ENCODE measurements at places on chromosomes 6 and 20. TPM values are rescaled to one million over a fixed set of nuclear protein-coding genes. Genes with fewer than 3 reads are reported as not detected.

SLC17A5 gene
- 8.1 TPM for total RNA-seq

MTG2 gene
- 31.6 TPM for total RNA-seq

MARCKS gene
- 158 TPM for total RNA-seq

DNA sequence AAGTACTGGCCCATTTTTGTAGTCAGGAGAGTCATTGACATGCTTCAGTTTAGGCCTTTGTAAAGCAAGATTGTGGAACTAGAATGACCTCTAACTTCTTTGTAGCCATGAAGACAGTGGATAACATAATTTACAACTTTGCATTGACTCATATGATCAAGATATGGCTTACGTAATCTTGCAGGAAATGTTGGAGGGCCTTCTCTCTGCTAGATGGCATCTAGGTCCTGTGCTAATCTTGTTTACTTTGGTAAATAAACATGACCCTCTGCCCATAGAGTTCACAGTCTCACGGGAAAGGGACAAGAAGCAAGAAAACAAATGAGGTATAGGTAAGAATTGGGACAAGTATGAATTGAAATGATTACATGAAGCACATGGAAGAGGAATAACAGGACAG lies 355.2 kb upstream of the ARID1B start:
- DNase-seq = no peak

GRCh38 chr6:30991891-30992290 lies 8.4 kb downstream of the MUC21 start:
- no peak for DNase-seq

DNA sequence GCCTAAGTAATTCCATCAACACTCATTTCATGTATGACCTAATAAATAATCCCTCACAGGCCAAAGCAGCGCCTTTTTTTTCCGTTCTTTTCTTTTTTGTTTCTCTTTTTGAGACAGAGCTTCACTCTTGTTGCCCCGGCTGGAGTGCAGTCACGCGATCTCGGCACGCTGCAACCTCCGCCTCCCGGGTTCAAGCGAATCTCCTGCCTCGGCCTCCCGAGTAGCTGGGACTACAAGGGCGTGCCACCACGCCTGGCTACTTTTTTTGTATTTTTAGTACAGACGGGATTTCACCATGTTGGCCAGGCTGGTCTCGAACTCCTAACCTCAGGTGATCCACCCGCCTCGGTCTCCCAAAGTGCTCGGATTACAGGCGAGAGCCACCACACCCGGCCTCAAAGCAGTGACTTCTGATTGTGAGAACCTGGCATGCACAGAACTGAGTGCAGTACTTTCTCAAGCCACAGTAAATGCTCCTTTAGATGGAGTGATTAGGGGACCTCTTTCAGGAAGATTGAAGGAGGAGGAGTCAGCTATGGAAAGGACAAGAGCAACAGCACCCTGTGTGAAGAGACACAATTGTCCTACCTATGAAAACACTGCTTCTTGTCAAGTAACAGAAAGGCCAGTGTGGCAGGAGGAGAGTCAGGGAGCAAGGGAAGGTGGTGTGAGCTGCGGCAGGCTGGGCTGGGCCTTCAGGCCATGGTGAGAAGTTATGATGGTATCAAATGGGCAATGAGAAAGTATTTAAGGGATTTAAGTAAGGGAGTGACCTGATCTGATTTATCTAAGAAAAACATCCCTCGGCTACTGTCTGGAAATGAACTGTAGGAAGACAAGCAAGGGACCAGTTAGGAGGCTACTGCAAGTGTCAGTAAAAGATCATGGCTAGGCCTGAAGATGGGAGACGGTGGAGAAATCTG lies 1.7 kb upstream of the SCAF8 start:
- no peak for DNase-seq

DNA sequence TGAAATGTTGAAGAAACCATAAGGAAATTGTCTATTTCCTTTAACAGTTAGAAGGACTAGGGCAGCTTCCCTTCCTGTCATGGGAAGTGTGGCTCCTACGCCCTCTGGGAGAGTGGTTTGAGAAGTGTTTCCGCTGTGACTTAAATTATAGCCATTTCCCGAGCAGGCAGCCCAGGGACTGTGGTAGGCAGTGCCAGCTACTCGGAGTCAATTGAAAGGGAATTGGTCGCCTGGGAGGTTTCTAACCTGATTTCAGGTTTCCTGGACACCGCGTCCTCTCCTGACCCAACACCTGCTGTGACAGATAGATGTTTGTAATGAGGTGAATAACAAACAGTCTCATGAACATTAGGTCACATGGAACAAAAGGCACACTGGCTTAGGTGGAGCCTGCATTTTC lies 256.1 kb upstream of the PLCB4 start:
- DNase-seq = no peak

DNA sequence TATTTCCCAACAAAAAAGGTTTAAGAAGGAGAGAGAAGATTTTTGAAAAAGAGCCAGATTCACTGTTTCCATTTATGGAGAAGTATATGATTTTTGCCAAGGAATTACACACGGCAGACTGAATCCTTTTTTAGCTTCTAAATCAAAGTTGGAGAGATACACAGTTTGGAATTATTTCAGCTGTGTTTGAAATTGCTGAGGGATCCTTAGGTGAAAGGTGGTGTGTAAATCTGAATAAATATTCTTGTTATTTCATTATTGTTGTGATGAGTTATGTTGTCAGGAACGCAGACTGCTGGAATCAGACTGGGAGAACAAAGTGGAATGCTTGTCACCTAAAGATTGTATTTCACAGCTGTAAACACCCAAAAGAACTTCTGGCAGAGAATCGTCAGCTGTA lies 168.5 kb upstream of the AKIRIN2 start:
- DNase-seq = no peak

DNA sequence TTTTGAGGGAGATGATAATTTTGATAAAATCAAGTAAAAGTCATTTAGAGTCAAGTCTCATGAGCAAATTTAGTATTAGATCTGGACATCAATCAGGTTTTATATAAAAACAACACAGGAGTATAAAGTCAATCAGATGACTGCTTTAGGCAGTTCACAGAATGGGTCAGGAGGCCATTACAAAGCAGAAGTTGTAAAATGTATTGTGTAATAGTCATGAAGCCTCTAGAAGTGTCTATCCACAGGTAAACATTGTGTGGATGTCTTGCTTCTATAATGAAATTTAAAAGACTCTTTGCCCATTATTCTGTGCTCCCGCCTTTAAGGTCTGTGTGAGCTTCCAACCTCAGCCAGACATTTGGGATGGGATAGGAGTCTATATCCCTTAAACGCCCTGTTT lies 28.8 kb downstream of the MAP7 start:
- DNase-seq = no peak

- DNase-seq = no peak
These were observed 101.8 kb downstream of the TTLL2 start for GRCh38 chr6:167426651-167427050.

- DNase-seq = no peak
These were observed 2.0 kb downstream of the SMIM29 start for GRCh38 chr6:34246563-34247391.

DNA sequence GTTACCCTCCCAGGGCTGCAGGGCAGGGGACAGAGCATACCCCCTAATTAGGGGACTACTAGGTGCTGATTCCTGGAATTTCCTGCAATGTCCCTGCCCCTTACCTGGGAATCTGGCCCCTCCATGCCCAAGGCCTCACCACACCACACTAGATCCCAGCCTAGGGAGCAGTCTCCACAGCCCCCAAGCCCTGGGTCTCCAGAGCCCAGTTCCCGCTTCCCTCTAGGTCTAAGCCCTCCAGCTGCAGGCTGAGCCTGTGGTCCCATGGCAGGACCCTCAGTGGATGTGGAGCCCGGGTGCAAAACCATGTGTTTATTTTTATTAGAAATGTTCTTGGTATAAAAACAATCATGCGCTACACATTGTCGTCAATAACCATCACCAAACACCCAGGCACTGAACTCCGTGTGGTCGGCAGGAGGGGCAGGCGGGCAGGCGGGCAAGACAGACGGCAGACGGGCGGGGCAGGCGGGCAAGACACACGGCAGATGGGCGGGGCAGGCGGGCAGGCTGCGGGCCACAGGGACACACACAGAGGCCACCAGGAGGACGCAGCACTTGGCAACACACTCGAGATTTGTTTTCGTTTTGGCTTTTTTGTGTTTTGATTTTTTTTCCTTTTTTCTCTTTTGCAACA lies 124.2 kb downstream of the GRM4 start:
- DNase-seq = no peak

DNA sequence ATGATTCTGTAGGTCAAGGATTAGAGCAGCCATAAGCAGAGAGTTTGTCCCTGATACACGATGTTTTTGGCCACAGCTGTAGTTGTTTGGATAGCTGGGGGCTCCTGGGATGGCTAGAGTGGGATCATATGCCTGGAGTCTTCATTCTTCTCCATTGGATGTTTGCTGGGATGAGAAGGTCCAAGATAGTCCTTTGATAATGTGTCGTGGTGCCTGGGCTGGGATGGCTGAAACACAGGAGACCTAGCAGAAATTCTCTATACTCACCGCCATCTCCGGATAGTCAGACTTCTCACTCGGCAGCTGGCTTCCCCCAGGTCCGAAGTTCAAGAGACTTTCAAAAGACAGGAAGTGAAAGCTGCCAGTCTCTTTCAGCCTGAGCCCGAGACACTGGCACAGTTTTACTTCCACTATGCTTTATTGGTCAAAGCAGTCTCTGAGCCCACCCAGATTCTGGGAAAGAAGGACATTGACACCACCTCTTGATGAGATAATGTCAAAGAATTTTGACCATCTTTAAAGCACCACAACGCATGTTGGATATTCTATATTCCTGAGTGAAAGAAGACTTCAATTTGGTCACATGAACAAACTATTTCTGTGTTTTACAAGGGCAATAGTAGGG lies 16.0 kb downstream of the MARCKS start:
- no peak for DNase-seq

DNA sequence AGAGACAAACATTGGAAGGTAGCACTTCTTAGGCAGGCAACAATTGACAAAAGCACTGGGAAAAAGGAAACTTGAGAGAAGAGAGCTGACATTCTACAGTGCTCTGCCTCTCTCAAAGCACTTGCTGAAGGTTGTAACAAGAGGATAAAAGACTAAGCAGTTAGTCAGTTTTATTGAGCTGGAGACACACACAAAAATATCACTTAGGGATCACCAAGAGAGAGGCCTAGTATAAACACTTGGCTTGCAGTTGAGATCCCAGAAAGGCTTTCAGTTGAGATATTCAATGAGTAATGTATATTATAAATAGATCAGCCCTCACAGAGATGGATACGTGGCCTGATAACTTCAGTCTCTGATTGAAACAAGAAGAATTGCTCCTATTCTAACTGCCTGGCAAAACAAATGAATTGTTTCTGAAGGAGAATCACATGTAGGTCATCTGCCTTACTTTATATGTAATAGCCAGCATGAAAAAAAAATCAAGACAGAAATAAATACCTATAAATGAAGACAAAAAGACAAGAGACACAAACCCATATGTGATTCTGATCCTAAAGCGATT lies 747.2 kb upstream of the MAN1A1 start:
- no peak for DNase-seq

DNA sequence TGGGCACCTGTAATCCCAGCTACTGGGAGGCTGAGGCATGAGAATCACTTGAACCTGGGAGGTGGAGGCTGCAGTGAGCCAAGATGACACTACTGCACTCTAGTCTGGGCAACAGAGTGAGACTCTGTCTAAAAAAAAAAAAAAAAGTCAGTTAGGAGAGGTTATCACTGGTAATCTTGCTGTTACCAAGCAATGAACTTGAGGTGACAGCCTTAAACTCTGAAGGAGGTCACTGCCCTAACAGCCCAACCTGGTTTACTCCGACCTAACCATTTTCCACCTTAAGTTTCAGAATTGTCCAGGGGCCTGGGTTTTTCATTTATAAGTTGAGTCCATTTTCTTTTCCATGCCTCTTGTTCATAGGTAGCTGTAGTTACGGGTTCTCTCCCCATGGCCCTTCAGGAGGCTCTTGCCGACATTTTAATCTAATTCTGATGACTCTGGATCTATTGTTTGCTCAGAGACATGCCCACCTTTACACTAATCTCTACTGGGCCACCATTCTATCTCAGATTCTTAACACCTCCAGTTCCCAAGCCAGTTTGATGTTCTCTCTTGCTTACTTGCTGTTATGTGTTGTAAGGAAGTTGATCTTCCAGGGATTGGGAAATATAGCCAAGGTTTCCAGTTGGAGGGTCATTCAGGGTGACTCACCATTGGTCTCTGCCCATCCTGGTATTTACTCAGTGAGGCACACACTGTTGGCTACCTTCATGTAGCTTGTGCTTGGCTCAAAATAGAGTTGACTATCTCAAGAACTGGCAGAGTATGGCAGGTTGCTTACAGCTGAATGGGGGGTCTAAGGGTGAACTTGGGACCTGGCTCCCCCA lies 29.1 kb downstream of the SHLD1 start:
- no peak for DNase-seq

Data from progenitor cell of endocrine pancreas (in vitro differentiated cells).